ENCODE measurements at places on chromosomes 12 and 14.

- no peak overlapping the region for H3K27ac ChIP-seq
- no peaks in the 10 kb centered on the region for H3K27me3 ChIP-seq
- H3K36me3 ChIP-seq, result no peaks in the 10 kb centered on the region
- no peak overlapping the region for H3K4me3 ChIP-seq
Observed at GRCh38 chr14:52663850-52664249, 31.5 kb downstream of the ERO1A start.

- no peak for DNase-seq
- H3K4me1 ChIP-seq, result no peaks in the 10 kb centered on the region
- no peaks in the 10 kb centered on the region for H3K36me3 ChIP-seq
- H3K4me3 ChIP-seq, result no peak overlapping the region
Observed at GRCh38 chr14:68756000-68756481, 36.8 kb downstream of the ZFP36L1 start.

DNA sequence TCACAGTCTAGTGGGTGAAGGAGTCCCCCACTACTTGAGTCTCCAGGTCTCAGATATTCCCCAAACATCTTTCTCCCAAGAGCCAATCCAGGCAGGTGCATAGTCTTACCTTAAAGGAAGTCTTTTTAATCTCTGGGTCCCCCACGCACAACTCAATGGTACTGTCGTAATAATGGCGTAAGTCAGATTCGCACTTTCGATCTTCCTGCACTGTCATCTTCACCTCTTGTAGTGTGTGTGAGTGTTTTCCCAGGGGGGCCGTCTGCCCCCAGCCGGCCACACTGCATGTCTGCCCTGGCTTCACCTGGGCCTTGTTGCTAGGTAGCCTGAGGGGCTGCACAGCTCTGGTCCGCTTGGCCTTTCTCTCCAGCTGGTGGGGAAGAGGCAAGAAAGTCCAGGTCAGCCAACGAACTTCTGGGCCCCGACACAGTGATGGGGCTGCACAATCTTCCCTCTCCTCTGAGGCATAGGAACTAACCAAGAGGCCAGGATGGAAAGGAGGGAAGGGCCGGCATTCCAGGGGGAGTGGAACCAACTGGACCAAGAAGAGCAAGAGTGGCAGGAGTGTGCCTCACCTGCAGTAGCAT lies 2.1 kb downstream of the GZMB start:
- H3K4me1 ChIP-seq, result no peaks in the 10 kb centered on the region
- DNase-seq, result no peak
- H3K27me3 ChIP-seq, result no peaks in the 10 kb centered on the region
- H3K27ac ChIP-seq, result no peak overlapping the region
- H3K4me3 ChIP-seq, result no peak overlapping the region
- H3K36me3 ChIP-seq, result no peaks in the 10 kb centered on the region

DNA sequence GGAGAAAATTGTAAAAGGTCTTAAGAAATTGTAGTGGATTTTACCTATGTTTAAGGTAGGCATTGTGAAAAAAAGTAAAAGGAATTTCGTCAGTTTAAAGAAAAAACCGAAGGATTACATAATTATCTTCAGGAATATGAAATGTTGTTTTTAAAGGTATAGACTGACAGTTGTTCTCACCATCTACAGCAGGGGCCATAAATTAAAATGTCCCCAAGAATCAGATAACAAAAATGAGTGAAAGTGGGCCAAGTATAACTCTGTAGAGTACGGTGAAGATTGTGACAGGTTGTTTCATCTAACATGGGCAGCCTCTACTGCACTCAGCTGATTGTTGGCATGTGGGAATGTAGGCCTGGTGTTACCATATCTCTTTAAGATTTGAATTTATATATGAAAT lies 38.3 kb downstream of the YLPM1 start:
- H3K27me3 ChIP-seq, result no peaks in the 10 kb centered on the region
- H3K36me3 ChIP-seq, result no peaks in the 10 kb centered on the region
- no peak overlapping the region for H3K27ac ChIP-seq
- H3K4me3 ChIP-seq, result no peak overlapping the region

DNA sequence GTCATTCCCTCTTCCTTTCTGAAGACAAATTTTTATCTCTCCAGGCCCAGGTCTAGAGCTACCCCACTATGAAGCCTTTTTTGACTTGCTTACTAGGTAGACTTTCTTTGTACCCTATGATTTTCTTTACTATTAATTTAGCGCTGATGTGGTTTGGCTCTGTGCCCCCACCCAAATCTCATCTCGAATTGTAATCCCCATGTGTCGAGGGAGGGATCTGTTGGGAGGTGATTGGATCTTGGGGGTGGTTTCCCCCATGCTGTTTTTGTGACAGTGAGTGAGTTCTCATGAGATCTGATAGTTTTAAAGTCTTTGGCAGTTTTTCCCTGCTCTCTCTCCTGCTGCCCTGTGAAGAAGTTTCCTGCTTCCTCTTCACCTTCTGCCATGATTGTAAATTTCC lies 118.1 kb downstream of the SLC38A1 start:
- H3K27me3 ChIP-seq, result no peaks in the 10 kb centered on the region
- H3K27ac ChIP-seq, result no peak overlapping the region
- DNase-seq, result no peak

DNA sequence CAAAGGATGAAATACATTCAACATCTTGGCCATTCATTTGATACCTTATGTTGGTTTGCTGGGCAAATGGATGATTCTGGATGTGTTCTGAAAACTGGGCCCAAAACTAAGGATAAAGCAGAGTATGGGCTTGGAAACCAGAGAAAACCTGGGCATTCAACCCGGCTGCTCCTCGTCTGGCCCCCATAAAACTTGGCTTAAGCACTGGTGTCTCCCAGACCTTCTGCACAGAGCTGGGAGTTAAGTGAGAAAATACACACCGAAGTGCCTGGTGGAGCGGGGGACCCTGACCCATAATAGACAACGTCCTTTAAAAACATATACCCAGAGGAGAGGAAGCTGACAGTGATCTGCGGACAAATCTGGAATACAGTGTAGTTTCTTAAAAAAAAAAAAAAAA lies 112.5 kb downstream of the FOXN3 start:
- H3K27ac ChIP-seq, result peak overlapping the region; percentile 100
- H3K36me3 ChIP-seq, result no peaks in the 10 kb centered on the region
- no peak for DNase-seq
- no peaks in the 10 kb centered on the region for H3K27me3 ChIP-seq
- peak overlapping the region; percentile 49 for H3K4me3 ChIP-seq

- H3K27me3 ChIP-seq, result no peaks in the 10 kb centered on the region
- H3K27ac ChIP-seq, result no peak overlapping the region
- no peaks in the 10 kb centered on the region for H3K4me1 ChIP-seq
- no peak for DNase-seq
- H3K36me3 ChIP-seq, result no peaks in the 10 kb centered on the region
- H3K4me3 ChIP-seq, result no peak overlapping the region
Observed at GRCh38 chr12:117674313-117674712, 294.5 kb downstream of the KSR2 start.

DNA sequence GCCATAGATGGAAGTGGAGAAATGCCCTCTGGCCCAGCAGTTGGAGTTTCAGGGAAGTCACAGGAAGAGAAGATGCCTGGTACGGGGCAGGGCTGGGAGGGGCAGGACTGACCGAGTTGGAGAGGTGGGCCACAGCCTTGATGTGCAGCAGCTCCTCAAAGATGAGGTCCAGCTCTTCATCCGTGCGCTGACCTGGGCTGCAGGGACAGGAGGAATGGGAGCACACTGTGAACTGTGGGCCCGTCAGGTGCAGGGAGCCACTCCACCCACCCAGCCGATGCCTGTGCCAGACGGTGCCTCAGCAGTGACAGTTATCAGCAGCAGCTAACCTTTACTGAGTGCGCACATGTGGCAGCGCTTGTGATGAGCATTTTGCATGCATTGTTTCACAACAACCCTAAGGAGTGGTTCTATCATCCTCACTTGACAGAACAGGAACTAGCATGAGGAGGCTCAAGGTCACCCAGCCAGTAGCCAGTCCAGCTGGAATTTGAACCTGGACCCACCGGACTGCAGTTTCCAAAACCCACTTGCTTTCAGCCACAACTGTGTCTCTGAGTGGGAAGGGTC lies 8.4 kb downstream of the RAPGEF3 start:
- H3K36me3 ChIP-seq, result no peaks in the 10 kb centered on the region
- no peak overlapping the region for H3K27ac ChIP-seq
- H3K4me3 ChIP-seq, result no peak overlapping the region
- H3K4me1 ChIP-seq, result peaks cover 39% of the 10 kb centered on the region
- H3K27me3 ChIP-seq, result no peaks in the 10 kb centered on the region

All from MM.1S (cell line).